ENCODE measurements at places on chromosomes 5 and 9. TPM values are rescaled to one million over a fixed set of nuclear protein-coding genes. Genes with fewer than 3 reads are reported as not detected.

- no peak overlapping the region for H3K4me3 ChIP-seq
- no peaks in the 10 kb centered on the region for H3K4me1 ChIP-seq
- no peak for DNase-seq
- H3K27me3 ChIP-seq, result no peaks in the 10 kb centered on the region
- no peak overlapping the region for H3K27ac ChIP-seq
These were observed 849.8 kb upstream of the CDH6 start for GRCh38 chr5:30343707-30344106.

- peaks cover 63% of the 10 kb centered on the region for H3K4me1 ChIP-seq
- H3K36me3 ChIP-seq, result peaks cover 28% of the 10 kb centered on the region
- H3K27me3 ChIP-seq, result no peaks in the 10 kb centered on the region
- H3K27ac ChIP-seq, result peak within 1 kb of the TSS; percentile 99
- peak; percentile 90 for DNase-seq
These were observed at the start of gene SMC5 for GRCh38 chr9:70258692-70259511. Gene SMC5 (plus strand): TSS chr9:70258978. CDS start chr9:70259079, 101 bp downstream.

- no peak overlapping the region for H3K4me3 ChIP-seq
- H3K36me3 ChIP-seq, result no peaks in the 10 kb centered on the region
- H3K4me1 ChIP-seq, result peaks cover 5% of the 10 kb centered on the region
- DNase-seq, result peak; percentile 33
These were observed 58.3 kb upstream of the MOCS2 start for GRCh38 chr5:53167836-53168235.

The PCYOX1L gene
- 8.0 TPM for total RNA-seq

The PAX5 gene
- not detected for total RNA-seq

The KIF12 gene
- not detected for total RNA-seq

- H3K27ac ChIP-seq, result no peak overlapping the region
- no peaks in the 10 kb centered on the region for H3K27me3 ChIP-seq
- H3K4me1 ChIP-seq, result peaks cover 3% of the 10 kb centered on the region
- no peaks in the 10 kb centered on the region for H3K36me3 ChIP-seq
- no peak overlapping the region for H3K4me3 ChIP-seq
- no peak for DNase-seq
These were observed 286.5 kb downstream of the KCTD16 start for GRCh38 chr5:144457160-144457559.

Data from MCF 10A (cell line).